ENCODE measurements at places on chromosomes 3 and 15.
A peak's percentile ranks its signal among the peaks of the same experiment; 100 is the strongest.

GRCh38 chr3:108312656-108313055 is 16.3 kb downstream of the HHLA2 start:
- peak; percentile 24 for DNase-seq

DNA sequence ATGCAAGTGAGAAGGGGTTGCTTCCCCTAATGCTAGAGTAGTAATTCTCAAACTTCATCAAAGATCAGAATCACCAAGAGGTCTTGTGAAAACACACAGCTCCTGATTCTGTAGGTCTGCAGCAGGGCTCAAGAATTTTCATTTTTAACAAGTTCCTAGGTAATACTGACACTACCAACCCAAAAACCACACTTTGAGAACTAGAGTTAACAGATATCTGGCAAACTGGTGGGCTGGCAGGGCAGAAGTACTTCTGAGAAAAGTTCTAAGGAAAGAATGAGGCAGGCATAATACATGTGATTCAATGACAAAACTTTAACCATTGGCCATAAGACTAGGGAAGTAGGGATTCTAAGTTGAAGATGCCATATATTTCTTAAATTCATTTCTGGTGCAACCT is 8.8 kb upstream of the MINDY2 start:
- DNase-seq: no peak

GRCh38 chr3:25967385-25967784 is 177.5 kb downstream of the OXSM start:
- DNase-seq: no peak

DNA sequence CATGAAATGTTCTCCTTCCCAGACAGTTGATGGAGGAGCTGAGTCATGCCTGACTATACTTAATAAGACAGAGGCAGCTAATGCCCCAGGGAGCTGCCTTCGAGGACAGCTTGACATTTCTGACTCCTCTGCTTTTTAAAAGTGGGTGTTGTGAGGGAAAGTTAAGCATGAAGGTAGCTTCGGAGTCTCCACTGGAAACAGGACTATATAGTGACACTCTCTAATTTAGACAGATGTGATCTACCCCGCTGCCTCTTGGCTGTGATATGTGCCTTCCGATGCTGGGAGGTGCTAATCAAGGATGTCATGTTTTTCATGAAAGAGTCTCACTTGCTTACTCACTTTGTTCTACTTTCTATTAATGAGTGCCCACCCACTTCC is 72.7 kb downstream of the IL1RAP start:
- DNase-seq: no peak

DNA sequence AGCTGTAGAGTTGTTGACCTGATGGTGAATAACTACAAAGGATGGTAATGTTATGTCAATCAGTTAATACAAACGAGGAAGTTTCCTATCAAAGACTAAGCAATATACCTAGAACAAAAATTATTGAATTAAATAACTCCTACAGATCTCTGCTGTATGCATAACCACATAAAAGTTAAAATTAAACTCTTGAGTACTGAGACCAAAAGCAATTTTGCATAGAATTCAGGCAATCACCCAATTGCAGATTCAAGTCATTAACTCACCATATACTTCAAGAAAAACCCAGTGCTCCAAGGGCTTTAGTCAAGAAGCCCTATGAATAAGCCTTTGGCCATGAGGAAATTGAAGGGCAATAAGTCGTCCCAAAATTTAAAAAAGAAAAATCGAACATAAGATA is 518.8 kb downstream of the MECOM start:
- no peak for DNase-seq

GRCh38 chr3:151871639-151872468 is 1.6 kb upstream of the SUCNR1 start:
- DNase-seq: peak; percentile 84

DNA sequence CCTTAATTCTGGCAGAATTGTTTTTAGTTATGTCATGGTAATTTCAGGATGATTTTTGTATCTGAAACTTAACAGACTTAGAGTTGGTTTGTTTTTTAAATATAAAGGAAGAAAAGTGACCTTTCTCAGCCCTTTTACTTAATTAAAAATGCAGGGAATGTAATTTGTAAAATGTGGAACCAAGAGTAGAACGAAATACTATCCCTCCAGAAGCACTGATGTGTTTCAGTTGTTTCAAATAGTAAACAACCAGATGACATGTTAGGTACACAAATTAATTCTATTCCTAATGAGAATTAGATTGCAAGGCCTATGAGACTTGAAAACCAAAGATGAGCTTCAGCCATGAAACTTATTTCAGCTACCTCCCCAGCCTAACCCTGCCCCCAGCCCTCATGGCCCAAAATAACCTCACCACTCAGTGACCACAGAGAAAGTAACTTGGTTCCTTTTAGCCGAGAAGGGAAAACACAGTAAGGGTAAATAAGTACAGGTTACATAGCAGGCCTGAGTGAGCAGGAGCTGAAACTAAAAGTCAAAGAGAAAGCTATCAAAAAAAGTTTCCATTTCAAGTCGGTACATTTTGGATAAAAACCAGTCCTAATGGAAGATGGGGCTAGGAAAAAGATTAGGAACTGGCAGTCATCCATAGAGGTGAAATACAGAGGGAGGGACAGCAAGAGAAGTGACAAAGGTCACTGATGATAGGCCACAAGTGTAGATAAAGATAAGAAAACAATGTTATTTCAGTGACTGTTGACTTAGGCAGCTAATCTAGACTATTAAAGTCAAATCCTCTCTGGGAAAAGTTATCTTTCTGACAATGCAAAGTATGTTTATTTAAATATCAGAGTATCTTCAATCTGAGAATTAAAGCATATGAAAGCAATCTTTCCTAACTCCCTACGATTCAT is 23.2 kb downstream of the SENP8 start:
- DNase-seq: no peak
